ENCODE measurements at places on chromosomes 2 and 18. TPM values are rescaled to one million over a fixed set of nuclear protein-coding genes. Genes with fewer than 3 reads are reported as not detected.

Gene PAPOLG
- total RNA-seq: 14.0 TPM

Gene RNF25
- 16.8 TPM for total RNA-seq

Gene AGXT
- not detected for total RNA-seq

Gene GPR45
- total RNA-seq: not detected
